GM13977 (cell line): ENCODE measurements at places on chromosomes 2 and 18.

GRCh38 chr2:201235860-201236811 is 24.2 kb upstream of the CASP8 start:
- peak; percentile 42 for DNase-seq

GRCh38 chr2:119228136-119228535 is 4.5 kb downstream of the STEAP3 start:
- DNase-seq: no peak

DNA sequence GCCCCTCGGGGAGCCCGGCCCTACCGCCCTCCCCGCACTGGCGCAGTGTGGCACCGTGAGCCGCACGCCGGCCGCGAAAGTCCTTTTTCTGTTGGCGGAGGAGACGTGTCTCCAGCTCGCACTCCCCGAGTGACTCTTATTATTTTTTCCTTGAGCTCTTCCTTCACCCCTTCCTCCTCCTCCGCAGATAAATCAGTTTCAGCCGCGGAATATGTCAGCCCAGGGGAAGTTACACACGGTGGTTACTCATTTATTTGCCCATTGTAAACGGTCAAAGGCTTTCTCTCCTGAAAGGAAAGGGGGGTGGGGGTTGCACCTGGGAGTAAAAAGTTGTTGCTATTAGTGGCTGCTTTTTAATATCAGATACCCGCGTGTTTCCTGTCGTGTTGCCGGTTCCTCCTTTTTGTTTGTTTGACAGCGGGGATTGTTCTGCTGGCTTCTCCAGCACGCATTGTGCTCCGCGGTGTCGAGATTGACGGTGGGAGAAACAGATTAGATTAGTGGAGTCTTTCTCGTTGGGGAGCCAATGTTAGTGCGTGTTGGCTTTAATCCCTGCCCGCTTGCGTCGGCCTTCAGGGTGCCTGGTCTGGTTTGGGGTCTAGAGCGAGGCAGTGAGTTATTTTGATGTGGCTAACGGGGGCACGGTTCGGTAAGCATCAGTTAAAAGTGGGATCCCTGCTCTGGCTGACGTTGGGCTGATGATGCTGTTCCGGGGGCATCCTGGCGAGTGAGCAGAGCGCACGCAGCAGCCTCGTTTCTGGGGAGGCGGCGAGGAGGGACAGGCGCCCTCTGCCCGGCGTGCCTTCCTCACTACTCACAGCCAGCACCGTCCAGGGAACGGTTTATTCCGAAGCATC is 1.6 kb downstream of the CRIM1 start:
- peak; percentile 42 for DNase-seq

- no peak for DNase-seq
Measured at GRCh38 chr2:30341500-30342267, 105.4 kb upstream of the LCLAT1 start.

GRCh38 chr2:151289972-151290866 is 751 bp upstream of the NMI start:
- DNase-seq: peak; percentile 38

GRCh38 chr18:41395695-41396094 is 559.3 kb upstream of the PIK3C3 start:
- DNase-seq: no peak

DNA sequence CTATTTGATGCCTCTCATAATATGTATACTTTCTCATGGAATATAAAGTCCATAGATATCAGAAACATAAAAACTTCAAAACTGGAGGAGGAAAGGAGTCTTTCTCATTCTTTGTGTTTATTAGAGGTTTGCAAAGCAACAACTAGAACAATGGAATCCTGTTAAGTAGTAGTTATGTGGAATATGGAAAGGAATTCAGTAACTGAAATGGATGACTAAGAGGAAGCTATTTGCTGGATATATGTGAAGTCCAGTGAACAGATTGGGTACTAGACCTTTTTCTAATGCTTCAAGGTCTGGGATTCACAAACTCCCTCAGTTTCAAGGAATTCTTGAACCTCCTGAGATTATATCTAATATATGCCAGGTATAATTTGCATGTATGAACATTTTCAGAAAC is 353.6 kb upstream of the FANCL start:
- DNase-seq: no peak

- no peak for DNase-seq
Measured at GRCh38 chr18:2850816-2851215, 4.0 kb downstream of the EMILIN2 start.

- DNase-seq: peak; percentile 75
Measured at GRCh38 chr2:237154082-237154638, 68.5 kb downstream of the COPS8 start.

GRCh38 chr18:34821669-34822210 is 111.6 kb downstream of the DTNA start:
- no peak for DNase-seq

DNA sequence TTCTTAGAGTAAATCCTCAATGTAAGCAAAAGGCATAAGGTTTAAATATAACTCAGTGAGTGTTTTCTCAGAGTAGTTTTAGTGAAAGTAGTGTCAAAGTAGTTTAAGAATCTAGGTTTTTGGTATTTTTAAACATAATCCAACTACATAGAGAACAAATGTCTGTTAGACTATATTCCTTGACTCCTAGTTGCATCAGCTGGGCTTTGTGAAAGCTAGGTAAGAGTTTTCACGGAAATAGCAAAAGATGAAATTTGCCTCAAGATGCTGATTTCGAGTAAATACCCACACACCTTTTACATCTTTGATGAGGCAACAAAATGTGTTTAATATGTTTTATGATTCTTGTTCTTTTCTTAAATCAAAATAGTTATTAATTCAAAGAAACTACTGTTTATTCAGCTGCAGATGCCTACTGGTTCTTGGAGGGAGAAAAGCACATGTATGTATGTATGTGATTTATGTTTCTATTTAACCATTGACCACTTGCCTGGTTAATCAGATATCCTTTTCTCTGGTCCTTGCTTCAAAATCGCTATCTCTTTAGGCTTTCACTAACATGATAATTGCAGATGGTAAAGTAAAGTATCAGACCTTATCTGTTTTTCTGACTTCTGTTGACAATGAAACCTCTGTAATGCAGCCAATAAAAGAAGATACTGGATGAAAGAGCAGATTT is 117.4 kb upstream of the NOSTRIN start:
- DNase-seq: no peak

DNA sequence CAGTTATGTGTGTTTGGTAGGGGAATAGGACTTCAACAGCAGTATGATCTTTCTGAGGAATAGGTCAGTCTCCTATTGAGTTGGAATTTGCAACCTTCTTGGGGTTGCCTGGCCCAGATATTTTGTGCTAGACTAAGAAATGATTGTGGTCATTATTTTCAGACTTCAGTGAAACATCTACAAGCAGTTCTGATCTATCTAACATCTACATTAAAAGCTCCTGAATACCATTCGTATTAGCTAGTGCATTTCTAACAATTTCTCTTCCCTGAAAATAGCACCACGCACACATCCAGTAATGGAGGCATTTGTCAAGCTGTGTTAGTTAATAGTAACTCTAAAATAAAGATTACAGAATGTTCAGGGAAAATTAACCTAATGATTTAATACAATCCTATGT is 179.3 kb downstream of the FIGN start:
- no peak for DNase-seq

DNA sequence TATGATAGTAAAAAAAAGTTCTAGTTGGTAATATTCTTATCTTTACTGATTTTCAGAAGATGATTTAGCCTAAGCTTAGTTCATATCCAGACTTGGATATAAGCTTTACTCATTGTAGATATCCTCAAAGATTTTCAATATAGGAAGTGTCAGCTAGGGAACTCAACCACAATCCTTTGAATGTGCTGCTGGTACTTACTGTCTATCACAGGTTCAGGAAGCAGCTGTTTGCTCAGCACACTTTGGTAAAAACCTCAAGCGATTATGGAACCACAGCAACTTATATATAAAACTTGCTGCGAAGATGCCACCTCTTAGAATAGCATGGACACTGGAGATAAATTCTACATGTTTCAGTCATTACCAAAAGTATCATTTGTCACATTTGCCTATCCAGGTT is 60.1 kb upstream of the TNFRSF11A start:
- DNase-seq: no peak

- DNase-seq: no peak
Measured at GRCh38 chr2:206611736-206612135, 30.6 kb upstream of the FAM237A start.

GRCh38 chr2:98281607-98282006 is 64.6 kb upstream of the CNGA3 start:
- no peak for DNase-seq

DNA sequence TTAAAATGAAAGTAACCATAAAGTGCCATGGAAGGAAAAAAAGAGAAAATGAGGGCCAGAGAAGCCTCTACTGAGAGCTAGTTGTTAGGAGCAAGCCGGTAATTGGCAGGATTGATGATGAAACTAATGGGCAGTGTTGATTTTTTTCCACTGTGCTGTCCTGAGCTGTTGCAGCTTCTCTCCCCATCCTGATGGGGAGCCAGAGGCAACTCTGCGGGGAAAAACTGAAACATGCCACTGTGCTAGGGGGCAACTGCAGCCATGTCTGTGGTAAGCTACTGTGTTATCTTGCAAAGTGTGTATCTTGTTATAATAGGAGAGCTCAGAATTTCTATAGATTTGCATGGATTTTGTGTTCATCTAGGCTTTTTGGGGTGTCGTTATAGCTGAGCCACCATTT is 487.9 kb downstream of the STK39 start:
- no peak for DNase-seq

GRCh38 chr2:102120701-102121159 is 21.8 kb upstream of the IL1R1 start:
- no peak for DNase-seq

- DNase-seq: no peak
Measured at GRCh38 chr2:16282511-16282910, 342.2 kb downstream of the MYCN start.

GRCh38 chr2:117562654-117563053 is 251.8 kb upstream of the DDX18 start:
- no peak for DNase-seq

DNA sequence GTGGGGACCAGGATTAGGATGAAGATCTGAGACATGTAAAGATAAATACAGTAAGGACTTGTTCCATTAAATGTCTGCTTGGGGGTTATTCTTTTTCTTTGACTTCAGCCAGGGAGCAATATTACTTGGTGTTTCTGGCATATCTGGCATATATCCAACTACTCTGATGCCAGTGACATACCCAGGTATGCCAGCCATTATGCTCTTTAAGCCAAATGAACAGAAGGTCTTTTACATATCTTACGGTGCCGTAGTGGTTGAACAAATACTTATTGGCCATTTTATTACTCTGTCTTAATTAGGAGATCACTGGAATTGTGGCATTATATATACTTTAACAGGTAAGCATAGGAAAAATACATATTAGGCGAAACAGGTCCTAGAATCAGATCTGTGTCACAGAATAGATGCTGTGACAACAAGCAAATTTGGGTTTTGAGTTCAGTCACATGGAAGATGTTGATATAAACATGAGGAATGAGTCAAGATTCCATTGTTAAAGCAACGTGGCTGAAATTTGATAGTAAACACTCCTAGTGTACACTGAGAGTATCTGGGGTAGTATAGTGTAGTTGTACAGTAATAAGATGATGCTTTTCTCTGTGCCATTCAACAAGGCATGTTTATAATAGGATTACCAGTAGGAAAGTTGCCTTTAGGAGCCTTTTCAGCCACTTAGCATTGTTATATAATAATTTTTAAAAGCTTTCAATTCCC is 62.6 kb downstream of the KCTD18 start:
- DNase-seq: no peak

- DNase-seq: no peak
Measured at GRCh38 chr2:74043345-74044329, 58.9 kb downstream of the TET3 start.

GRCh38 chr18:72409903-72410302 is 134.2 kb downstream of the CBLN2 start:
- no peak for DNase-seq

DNA sequence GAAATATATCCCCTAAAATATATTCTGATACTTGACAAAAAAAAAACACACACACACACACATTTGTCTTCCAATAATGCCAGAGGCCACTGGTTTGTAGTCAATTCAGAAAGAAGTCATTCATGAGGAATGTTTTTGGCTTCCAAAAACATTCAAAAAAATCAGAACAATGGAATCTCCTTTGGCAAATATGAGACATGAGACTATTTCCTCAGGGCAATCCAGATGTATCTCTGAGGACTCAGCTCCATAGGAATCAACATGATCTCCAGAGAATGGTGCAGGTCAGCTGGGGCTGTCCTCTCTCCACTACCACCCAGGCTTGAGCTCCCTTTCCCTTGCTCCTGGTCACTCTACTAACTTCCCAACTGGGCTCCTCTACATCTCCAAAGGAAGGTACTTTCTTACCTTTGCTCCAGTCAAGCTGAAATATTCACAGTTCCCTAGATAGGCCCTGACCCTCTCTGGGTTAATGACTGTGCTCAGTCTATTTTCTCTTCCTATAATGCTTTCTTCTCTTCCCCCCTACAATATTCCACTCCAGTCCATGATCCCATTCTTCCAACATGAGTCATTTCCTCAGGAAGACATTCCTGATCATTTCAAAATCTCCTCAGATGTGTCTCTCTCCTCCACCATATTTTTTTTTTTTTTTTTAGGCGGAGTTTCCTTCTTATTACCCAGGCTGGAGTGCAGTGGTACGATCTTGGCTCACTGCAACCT is 145.3 kb downstream of the C1D start:
- DNase-seq: no peak

DNA sequence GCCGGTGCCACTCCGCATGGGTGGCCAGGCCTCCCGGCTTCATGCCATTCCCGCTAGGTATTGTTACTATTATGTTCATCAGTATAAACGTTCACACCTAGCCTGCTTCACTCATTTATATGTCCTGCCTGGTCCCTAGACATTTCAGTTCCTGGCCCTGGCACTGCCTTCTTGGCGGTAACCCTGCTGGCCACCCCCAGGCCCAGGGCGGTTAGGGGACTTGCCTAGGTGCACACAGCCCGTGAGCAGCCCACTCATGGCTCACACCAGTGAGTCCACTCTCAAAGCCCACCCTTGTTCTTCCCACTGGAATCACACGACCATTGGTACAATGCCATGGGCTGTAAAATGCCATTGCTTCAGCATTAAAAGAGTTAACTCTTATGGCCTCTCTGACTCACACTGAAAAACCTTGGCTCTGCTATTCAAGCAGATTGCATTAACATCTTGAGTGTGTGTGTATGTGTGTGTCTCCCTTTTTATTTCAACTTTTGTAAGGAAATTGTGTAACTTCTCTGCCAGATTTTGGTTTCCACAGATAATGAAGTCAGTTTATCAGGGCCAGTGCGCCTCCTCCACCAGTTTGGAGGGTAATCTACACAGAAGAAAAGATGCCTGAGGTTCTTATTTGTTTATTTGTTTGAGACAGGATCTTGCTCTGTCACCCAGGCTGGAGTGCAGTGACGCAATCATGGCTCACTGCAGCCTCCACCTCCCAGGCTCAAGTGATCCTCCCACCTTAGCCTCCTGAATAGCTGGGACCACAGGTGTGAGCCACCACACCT is 74.2 kb downstream of the RAB31 start:
- no peak for DNase-seq

- DNase-seq: no peak
Measured at GRCh38 chr2:240392948-240393830, 42.3 kb upstream of the GPC1 start.

GRCh38 chr2:9714630-9715214 is 83.9 kb upstream of the YWHAQ start:
- DNase-seq: no peak
